Fibroblast of mammary gland (primary cell): ENCODE measurements at places on chromosomes 6 and 20.

DNA sequence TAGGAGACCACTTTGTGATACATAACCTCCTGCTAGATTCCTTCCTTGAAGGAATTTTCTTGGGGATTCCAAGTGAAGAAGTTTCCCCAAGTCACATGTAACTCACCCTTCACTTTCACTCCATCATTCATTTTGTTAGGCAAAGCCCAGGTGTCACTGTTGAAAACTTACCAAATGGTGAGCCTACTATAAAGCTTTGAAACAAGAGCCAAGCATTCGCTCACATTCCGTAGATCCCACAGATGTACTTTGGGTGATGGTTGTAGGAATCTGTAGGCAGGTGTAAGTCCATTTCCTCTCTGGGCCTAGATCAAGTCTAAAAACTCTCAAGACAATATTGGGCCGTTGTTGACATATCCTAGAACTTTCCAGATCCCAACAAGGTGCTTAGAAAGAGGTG, 74.1 kb downstream of the PRDM1 start:
- DNase-seq: no peak

DNA sequence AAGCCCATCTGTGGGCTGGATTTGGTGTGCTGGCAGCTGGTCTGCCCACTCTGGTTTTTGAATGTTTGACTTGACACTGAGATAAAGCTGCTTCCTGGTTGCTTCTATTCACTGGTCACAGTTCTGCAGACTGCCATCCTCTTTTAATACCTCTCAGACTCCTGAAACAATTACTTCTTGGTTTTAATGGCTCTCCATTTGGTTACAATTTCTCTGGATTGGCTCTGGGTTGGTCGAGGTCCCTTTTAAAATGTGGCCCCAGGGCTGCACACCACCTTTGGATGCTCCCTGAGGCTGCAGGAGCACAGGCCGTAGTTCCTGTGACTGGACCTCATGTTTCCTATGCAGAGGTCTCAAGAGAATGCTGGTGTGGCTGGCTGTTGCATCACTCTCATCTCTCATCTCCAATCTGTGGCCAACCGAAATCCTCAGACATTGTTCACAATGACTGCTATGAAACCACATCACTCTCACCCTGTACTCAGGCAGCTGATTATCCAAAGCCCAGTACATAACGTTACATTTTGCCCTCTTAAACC, 98.5 kb downstream of the INSM1 start:
- peak; percentile 94 for DNase-seq

DNA sequence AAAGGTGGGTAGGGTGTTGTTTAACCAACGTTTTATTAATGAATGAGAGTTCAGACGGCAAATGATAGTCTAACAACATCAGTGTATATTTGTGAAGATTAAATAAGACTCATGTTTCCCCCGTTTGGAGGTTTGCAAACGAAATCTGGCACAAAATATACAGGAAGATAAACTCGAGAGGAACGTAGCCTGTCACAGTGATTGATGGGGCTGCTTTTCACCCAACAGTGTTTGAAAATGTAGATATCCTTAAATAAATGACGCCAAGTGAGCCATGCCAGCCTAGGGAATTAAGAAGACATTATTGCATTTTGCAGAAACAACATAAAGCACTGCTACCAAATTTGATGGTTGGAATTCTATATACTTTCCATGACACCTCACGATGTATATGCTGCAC, 696.5 kb upstream of the FLRT3 start:
- DNase-seq: no peak

DNA sequence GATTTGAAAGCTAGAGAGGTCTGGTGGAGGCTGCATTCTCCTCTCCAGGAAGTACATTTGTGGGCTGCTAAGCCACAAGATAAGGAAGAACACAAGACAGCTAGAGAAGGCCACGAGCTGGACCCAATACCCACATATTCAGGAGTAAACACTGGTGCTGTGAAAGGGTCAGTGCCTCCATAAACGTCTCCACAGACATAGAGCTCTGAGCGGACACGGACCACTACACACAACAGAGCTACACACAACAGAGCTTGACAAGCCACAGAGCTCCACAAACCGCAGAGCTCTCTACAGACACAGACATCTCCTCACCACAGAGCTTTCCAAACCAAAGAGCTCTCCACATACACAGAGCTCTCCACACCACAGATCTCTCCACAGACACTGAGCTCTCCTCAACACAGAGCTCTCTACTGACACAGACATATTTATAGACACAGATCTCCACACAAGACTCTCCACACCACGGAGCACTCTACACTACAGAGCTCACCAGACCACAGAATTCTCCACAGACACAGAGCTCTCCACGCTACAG, 51.9 kb downstream of the ERMARD start:
- DNase-seq: no peak

DNA sequence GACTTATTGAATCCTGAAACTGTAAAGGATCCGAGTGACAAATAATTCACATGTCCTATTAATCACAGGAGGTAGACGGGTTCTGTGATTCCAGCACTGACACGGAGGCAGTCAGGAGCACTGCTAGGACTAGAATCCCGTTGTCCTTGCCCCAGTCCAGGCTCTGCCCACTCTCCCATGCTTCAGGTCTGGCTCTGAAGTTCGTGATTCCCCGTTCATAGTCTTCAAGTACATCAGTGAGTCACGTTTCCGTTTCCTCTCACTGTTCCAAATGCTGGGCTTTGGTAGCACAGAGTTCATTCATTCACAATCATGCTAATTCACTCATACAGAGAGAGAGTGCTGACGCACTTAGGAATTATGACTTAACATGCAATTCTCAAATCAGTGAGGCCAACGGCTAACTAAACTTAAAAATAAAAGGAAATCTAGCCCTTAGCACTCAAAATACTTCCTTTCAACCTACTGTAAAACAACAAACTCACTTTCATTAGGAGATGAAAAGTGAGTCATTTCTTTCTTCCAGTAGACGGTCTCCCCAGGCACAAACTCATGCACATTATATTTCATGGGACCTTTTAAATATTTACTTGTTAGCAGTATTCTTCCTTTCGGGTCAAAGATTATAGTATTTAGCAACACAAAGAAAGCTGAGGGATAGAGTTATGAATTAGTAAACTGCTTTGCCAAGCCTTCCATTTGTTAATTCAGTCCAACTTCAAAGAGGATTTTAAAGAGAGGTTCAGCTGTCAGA, 94.0 kb upstream of the NHSL1 start:
- DNase-seq: peak; percentile 99

- no peak for DNase-seq
Measured at GRCh38 chr6:17204533-17204932, 76.6 kb upstream of the RBM24 start.

DNA sequence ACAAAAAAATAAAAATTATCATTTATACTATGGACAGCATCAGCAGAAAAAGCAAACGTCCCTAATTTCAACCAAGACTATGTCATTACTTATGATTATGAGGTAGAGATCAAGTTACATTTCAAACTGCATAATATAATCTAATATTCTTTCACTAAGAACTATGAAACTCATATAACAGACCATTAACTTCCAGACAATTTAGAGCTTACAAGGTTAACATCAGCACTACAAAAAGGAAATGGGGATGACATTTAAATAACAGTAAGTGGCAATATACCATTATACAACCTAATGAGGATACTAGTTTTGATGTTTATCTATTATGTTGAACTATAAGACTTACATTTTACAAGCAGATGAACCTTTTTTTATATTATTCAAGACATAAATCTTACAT, 261.0 kb upstream of the THEMIS start:
- no peak for DNase-seq

GRCh38 chr6:167779993-167780655, 46.6 kb upstream of the AFDN start:
- no peak for DNase-seq

GRCh38 chr6:167212713-167213005, 54.9 kb upstream of the GPR31 start:
- no peak for DNase-seq

DNA sequence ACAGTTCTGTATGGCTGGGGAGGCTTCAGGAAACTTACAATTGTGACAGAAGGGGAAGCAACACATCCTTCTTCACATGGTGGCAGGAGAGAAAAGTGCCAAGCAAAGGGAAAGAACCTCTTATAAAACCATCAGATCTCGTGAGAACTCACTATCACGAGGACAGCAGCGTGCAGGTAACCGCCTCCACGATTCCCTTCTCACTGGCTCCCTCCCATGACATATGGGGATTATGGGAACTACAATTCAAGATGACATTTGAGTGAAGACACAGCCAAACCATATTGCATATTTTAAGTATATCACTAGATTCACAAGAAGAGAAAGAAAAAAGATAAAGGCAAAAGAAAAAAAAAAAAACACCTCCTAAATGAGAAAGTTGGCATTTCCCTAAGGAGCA, 431.9 kb upstream of the RGS17 start:
- DNase-seq: no peak

DNA sequence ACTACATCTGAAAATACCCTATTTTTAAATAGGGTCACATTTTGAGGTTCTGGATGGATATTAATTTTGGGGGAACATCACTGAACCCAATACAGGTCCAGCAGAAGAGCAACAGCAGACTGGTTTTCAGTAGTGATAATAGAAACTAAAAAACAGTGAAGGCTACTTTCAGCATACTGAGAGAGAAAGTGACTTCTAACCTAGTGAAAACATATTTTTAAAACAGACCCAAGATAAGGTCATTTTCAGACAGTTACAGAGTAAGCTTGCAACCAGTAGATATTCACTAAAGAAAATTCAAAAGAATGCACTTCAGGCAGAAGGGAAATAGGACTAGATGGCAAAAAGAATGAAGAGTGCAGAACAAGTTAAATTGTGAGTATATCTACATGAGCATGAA, 42.0 kb upstream of the TMEM244 start:
- DNase-seq: no peak

- DNase-seq: no peak
Measured at GRCh38 chr20:57900226-57900905, 190.6 kb upstream of the PMEPA1 start.

DNA sequence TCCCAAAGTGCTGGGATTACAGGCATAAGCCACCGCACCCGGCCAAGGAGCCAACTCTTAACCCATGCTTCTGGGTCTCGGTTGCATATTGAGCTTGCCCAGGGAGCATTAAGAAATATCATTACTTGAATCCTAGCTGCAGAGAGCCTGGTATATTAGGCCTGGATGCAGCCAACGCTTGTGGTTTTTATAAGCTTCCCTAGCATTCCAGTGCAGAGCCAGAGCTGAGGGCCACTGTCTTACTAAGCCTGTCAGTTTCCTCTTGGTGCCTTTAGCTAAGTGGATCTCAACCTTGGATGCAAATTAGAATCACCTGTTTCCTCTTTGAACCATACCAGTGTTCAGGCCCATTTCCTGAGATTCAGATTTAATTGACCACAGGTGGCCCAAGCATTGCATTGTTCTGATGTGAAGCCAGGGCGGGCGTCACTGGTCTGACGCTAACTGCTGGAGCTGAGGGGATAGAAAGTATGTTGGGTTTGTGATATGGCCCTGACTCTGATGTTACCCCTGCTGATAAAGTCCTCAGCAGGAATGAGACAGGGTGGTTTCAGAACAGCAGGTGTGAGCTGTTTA, 76.3 kb downstream of the BTBD3 start:
- no peak for DNase-seq

- DNase-seq: no peak
Measured at GRCh38 chr20:25466846-25467245, 59.4 kb downstream of the GINS1 start.

DNA sequence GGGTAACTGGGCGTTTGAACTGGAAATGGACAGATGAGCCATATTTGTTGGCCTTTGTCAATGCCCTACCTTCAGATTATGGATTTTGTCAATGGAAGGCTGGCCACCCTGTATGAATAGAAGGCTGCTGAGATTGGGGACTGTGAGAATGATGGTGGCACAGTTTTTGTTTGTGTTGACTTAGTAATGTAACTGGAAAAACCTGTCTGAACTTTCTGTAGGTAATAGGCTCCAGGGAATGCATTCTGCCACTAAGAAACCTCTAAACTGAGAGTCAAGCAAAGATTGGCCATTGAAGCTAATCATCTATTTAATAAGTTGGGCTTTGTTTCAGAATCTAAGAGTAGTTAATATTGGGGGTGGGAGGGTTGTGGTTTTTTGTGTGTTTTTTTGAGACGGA, 97.5 kb downstream of the FOXO3 start:
- DNase-seq: no peak

- no peak for DNase-seq
Measured at GRCh38 chr20:1801225-1801928, 93.8 kb upstream of the SIRPA start.

GRCh38 chr6:52994031-52994838, 849 bp downstream of the GSTA4 start:
- DNase-seq: peak; percentile 56

GRCh38 chr6:105370351-105370750, 32.5 kb downstream of the PREP start:
- DNase-seq: no peak

GRCh38 chr6:100179576-100179975, 185.6 kb upstream of the MCHR2 start:
- no peak for DNase-seq

DNA sequence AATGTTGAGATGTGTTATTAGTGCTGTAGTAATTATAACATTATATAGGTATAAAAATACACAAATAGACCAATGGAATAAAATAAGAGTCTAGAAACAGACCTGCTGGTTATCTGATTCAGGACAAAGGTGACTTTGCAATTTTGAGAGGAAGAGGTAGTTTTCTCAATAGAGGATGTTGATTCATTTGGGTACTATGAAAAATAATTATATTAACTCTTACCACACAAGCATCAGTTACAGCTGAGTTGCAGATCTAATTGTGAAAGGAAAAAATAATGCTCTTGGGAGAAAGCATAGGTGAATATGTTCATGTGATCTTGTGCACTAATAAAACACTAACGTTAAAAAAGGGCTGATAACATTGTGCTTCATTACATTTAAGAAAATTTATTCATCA, 103.0 kb downstream of the BCKDHB start:
- DNase-seq: no peak

DNA sequence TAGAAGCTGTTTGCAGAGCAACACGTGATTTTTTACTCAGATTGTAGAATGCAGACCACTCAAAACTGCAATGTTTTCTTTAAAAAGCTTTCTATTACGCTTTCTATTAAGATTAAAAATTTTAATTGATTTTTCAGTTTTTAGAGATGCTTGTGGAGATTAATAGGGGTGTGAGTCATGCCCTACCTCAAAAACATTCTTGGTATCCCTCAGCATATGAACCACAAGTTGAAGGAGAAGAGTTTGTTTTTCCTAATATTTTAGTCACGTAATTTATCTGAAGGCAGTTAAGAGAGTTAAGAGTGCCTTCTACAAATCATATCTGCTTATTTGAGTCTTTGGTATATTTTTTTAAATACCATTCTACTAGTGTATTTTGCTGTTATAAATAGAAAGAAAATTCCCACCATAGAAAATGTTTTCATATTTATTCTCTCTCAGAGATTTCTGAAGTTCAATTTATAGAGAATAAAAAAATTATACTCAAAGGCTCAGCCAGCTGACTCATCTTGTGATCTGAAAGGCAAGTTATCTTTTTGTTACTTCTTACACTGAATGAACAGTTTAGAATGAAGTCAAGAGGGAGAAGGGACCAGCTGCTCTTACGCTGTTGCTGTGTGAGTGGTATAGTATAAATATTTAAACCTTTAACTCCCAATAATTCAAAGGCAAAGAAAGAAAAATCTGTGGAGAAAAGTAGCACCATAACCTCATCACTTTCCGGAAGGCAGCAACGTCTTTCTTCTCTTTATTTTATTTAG, 7.6 kb downstream of the RIPOR2 start:
- peak; percentile 48 for DNase-seq
